ENCODE measurements at places on chromosomes 6 and 20.

GRCh38 chr6:118495485-118496280, 52.4 kb upstream of the PLN start:
- no peak for DNase-seq

DNA sequence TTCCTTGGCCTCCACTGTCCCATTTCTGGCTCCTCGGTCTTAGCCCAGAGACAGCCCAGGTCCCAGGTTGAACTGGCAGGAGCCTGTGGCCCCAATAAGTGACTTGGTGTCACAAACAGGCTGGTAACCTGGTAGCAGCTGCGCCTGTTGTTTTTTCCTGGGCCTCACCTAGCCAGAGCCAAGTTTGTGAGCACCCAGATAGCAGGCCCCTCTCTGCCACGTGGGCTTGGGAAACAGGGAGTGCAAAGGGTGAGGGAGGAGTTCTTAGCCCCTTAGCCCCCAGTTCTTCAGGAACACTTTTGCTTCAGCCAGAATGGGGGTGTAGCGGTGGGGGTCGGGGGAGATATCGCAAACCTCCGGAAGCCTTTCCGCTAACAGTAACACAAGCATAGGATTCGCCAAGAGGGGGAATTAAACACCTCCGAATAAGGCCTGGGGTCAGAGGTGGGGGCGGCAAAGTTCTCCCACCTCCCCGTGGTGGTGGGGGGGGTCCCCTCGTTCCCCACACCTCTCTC, 760 bp downstream of the C6orf132 start:
- no peak for DNase-seq

DNA sequence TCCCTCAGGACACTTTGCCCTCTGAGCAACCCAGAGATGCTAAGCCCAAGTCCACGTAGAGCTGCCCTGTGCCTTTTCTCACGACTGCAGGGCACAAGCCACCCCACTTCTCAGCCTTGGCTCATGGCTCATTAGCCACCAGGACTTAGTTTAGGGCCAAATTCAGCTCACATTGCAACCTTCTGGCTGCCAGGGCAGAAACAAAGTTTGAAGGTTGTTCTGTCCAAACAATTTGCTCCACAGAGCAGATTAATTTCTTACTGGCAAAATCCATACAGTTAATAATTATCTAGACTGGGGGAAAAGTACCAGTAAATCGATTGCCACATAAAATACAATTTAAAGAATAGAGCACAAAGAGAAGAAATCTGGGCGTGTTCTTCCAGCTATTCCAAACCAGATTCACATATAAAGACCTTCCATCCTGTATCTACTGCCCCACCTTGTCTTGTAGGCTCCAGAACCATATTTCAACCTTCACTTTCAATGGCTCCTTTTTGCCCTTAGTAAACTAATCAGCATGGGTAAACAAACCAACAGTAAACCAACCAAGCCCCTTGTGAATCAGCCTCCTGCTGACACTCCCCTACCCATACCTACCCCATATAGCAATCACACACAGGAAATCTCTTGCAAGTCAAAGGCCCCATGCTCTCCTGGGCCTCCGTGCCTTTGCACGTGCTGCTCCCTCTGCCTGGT, 101.9 kb downstream of the QRSL1 start:
- no peak for DNase-seq

DNA sequence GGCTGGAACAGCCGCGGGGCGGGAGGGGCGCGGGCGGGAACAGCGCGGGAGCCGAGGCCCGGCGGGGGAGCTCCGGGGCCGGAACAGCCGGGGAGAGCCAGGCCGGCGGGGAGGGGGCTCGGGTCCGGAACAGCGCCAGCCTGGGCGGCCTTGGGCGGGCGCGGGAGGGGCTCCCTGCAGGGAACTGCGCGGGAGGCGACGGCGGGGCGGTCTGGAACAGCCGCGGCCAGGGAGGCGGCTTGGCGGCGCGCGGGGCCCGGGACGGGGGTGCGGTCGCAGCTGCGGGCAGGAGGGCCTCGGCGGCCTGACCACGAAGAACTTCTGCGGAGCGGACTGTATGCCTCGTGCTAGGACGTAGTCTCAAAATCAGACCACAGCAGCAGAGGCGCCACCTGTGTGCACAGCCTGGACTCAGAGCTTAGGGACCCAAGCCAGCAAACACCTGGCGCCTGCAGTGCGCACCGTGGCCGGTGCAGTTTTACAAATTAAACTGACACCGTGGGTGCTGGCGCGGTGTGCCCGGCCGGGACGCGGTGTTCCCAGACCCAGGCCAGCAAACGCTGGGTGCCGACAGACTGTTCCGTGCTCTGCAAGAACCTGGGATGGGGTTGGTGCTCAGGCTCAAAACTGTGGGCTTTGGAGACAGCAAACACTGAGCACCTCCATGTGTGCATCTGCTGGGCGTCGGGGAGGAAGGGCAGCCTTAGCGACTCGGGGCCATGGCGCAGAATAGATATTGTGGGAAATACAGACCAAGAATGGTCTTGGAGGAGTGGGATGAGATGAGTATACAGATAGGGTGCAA, 572 bp downstream of the ZNF341 start:
- DNase-seq: peak; percentile 90
